ENCODE measurements at places on chromosomes 5 and 9.

- DNase-seq = peak; percentile 69
Observed at GRCh38 chr9:137648396-137648795, 29.6 kb downstream of the EHMT1 start.

DNA sequence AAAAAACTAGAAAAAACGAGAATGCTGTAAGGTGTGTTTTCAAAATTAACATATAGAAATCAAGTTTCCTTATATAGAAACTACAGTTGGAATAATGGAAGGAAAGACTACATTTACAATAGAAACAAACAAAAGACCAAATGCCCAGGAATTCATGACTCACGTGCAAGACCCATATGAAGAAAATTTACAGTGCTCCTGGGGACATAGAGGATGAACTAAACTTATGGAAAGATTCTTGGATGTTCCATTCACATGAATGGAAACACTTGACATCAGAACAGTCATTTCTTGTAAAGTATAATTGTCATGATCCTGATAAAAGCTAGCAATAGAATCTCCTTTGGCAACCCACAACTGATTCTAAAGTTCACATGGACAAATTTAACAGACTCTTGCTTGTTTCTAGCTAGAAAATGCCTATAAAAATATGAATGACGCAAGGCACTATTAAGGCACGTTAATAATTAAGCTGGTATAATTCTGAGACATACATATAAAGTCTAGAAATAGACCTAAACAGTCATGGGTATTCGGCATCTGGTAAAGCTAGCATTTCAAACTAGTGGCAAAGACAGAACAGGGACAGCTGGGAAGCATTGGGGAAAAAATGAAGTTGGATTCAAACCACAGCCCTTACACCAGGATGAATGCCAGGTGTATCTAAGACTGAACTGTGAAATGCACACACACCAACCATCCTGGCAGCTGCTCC lies 5.1 kb upstream of the ZFP62 start:
- no peak for DNase-seq

GRCh38 chr5:40834391-40834848 lies 602 bp downstream of the RPL37 start:
- DNase-seq = peak; percentile 48

- DNase-seq = no peak
Observed at GRCh38 chr9:98635374-98635773, 73.4 kb downstream of the GABBR2 start.

- no peak for DNase-seq
Observed at GRCh38 chr5:177443144-177443983, 3.2 kb upstream of the PRR7 start.

DNA sequence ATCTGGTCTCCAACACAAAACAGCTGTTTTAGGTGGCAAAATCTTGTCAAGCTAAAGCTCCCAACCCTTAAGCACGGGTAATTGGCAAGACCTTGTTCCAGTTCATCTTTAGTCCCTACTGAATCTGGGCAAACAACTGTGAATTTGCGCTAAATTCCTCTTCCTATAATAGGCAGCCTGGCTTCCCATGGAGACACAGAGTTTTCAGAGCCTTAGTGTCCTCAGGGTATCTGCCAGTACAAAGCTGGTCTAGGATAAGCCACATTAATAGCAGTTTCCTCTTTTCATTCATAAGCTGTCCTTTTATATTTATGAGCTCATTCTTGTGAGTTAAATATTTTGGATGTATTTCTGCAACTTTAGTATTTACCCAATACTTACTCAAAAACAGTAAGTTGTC lies 59.5 kb downstream of the FGF10 start:
- no peak for DNase-seq

DNA sequence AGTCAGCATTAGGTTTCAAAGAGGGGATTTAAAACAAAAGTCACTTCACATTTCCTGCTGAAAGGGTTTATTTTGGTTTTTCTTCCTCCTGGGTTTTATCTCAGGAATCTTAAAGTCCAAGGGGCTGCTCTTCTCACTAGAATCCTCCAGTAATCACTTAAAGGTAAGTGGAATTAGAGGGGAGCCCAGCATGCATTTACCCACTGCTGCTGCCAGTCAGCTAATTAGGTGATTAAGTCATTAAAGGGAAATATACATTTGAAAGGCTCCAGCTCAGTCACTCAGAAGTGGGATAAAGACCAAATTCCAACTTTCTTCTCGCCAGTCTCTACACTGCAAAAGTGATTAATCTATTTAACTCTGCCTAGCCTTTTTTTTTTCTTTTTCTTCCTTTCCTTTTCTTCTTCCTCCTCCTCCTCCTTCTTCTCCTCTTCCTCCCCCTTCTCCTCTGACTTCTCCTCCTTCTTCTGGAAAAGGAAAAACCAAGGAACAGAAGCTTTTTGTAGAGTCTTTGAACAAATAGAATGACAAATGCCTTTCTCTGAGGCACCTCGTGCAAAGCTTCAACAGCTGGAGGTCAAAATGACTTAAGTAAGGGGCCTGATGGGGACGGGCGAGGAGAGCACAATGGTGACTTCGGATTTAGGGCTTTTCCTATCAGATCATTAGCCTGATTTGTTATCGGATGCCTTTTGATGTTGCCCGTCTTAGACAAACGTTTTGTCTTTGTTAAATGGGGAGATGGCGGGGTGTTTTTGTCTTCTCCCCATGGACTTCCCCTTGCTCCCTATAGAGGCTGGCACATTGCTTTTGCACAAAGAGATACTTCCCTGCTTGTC lies 617.6 kb downstream of the IRX1 start:
- no peak for DNase-seq

DNA sequence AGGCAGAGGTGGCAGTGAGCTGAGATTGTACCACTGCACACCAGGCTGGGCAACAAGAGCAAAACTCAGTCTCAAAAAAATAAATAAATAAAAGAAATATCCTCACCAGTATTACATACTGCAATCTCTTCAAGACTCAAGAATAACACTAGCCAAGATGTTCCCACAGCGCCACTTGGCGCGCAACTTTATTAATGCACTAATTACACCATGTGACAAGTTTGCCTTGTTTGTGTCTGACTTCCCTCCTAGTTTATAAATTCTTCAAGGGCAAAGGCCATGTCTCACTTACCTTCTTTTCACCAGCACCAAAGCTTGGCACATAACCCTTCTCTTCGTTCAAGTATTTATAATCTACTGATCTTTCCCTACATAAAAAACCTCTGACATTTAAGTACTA lies 4.8 kb downstream of the SKP1 start:
- no peak for DNase-seq

GRCh38 chr9:68551191-68551590 lies 10.5 kb upstream of the TMEM252 start:
- DNase-seq = no peak

GRCh38 chr5:138843316-138844124 lies 31.6 kb downstream of the LRRTM2 start:
- peak; percentile 77 for DNase-seq

DNA sequence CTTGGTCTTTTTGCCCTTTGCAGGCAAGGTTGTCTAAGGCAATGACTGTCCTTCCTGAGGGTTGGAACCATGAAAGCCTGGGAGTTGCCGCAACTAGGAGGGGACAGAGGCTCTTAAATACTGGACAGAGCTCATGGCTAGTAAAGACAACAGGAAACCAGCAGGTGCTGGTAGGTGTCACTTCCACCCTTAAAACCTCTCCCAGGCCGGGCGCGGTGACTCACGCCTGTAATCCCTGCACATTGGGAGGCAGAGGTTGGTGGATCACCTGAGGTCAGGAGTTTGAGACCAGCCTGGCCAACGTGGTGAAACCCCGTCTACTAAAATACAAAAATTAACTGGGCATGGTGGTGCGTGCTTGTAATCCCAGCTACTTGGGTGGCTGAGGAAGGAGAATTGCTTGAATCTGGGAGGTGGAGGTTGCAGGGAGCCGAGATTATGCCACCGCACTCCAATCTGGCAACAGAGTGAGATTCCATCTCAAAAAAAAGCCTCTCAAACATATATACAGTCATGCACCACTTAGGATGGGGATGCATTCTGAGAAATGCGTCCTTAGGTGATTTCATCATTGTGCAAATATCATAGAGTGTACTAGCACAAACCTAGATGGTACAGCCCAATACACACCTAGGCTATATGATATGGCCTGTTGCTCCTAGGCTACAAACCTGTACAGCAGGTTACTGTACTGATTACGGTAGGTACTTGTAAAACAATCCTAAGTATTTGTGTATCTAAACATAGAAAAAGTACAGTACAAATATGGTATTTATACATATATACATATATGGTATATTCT lies 102.7 kb downstream of the HSPA4 start:
- DNase-seq = no peak

DNA sequence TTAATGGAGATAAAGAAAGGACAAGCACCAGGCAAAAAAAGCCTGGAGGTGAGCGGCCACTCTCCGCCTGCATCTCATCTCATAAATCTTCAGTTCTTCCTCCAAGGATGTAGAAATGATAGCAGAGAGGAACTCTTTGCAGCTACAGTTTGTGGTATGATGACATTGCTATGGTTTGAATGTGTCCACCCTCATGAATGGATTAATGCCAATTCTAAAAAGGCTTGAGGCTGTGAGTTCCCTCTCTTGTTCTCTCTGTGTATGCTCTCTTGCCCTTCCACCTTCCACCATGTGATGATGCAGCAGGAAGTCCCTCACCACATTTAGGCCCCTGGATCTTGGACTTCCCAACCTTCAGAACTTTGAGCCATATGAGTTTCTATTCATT lies 126.4 kb downstream of the SPOCK1 start:
- DNase-seq = peak; percentile 55

- no peak for DNase-seq
Observed at GRCh38 chr9:89928106-89928505, 323.3 kb downstream of the GADD45G start.

GRCh38 chr9:122039234-122039633 lies 53.9 kb downstream of the TTLL11 start:
- DNase-seq = no peak
